ENCODE measurements at places on chromosomes 3 and 15.

DNA sequence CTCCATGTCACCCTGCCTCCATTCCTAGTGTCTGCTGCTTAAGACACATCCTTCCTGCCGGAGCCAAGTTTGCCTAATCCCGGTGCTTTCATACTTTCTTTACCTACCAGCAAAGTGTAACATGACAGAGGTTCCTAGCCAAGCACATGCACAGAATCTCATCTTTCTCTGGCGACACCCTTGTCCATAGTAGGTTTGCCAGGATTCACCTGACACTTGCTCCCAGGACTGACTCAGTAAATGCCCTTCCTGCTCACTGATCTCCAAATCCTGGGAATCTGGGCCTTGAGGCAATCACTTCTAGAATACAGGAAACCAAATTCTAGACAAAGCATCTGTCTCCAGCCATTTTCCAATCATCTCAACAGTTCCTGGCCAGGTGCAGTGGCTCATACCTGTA, 10.2 kb upstream of the NR2E3 start:
- no peak for DNase-seq

DNA sequence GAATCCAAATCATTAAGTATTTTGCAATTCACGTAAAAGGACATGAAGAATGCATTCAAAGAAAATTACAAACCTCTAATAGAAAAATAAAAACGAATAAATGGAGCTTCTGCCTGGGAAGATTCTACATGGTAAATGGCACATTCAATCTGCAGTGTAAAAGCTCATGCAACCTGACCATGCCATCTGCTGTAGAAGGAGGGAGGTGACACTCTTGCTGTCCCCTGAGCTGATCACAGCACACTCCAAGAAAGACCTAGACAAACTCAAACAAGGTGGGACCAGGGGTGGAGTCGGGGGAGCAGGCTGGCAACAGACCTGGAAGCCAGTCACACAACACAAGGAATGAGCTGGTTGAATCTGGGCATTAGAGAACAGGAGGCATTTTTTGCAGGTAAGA, 101.8 kb downstream of the BDH1 start:
- no peak for DNase-seq

DNA sequence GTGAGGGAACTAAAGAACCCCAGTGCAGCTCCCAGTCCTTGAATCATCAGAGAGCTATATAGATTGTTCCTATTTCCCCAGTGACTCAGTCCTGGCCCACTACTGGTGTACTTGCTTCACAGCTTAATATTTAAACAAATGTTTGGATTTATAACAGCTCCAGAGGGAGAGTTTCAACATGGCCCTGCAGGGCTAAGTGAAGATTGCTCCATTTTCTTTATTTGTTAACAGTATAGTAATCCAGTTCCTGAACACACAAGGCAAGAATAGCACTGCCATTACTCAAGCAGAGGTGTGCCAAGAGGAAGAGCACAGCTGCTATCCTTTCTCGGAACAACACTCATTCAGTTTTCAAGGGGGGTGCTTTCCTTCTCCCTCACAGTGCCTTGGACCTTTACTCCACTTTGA, 6.5 kb downstream of the SQOR start:
- DNase-seq: no peak

DNA sequence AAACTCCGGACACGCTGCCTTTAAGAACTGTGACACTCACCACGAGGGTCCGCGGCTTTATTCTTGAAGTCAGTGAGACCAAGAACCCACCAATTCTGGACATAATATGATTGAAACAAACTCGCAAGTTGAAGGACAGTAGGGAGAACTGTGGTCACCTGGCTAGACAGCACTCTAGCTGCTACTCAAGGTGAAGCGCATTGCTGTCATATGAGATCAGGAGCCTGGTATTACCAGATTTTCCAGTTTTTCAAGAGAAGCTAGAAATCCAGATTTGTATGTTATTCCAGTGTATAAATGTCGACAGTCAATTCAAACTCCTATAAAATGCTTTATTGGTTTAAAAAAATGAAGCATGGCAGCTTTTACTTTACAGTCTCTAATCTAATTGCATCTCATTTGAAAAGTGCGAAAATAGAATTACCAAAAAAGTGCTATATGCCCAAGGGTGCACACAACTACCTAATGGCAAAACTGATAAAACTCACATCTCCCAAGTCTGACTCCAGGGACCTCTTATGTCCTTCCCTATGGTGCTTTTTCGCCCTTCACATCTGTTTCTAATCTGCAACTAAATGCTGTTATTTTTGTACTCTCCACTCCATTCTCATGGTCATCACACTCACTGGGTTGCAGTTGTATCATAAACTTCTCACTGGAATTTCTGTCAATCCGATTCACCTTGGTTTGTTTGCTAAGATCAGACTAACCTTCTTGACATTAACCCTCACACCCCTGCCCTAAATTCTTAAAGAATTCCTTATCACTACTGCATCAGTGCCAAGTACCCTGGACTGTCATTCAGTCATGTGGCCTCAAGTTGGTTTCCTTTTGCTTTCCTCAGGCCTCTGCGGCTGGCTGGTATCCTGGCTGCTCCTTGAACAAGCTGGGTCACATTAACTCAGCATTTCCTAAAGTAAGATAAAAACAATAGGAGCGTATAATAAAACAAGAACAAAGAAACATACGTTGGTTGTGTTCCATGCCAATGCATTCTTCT, 31.5 kb upstream of the ARHGEF26 start:
- no peak for DNase-seq

DNA sequence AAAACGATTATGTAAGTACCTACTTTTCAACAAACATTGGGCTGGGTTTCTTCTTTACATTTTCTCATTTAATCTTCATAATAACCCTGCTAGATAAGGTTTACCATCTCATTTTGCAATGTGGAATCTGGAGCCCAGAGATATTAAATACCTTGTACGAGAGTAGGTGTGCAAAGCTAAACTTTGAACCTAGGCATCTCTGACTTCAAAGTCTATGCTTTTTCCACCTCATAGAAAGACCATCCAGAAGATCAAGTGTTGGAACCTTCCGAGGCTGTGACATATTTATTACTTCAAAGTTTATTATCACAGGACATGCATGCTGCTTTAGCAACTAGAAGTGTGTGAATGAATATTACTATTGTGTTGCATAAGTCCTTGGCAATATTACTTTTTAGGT, 497.2 kb upstream of the TPRG1 start:
- DNase-seq: no peak

GRCh38 chr3:112132975-112133448, at the start of gene GCSAM:
Gene GCSAM (minus strand): TSS chr3:112133248. CDS start chr3:112133120, 128 bp downstream.
- DNase-seq: peak; percentile 25

- no peak for DNase-seq
These were observed 112.1 kb upstream of the TMEM108 start for GRCh38 chr3:132926098-132926497.

All from activated CD8-positive, alpha-beta memory T cell treated with anti-CD3 and anti-CD28 coated beads for 1 hour (primary cell).